ENCODE measurements at places on chromosomes 12 and 14.

DNA sequence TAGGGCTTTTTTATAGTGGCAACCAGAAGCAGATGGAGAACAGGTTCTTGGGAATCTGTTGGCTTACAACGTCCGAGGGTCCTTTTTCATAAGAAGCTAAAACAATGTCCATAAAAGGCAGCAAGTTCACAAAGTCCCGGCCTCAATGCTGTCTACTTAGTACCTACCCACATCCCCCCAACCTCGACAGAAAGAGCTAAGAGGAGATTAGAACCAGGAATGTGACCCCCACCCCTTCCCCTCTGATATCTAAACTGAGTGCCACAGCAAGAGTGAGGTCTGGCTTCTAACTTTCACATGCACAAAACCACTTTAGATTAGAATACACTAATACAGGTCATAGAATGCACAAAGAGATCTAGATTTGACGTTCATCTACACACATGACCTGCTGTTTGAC is 4.5 kb downstream of the DPF3 start:
- DNase-seq, result no peak

DNA sequence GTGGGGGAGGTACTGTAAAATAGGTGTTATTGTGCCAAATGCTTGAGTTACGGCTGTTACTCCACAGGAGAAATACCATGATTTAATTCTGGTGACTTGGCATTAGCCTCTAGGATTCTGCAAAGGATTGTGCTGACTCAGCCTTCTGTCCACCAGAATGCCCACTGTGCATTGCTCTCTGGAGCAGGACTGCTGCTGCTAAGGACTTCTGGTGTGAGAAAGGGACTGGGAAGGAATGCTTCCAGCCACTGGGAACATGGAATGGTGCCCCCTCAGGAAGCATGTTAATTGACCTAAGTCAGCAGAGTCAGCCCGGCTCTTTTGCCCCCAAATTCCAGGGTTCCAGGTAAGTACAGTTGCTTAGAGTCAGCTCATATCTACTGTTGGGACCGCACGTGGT is 32.9 kb downstream of the ZFHX2 start:
- DNase-seq, result peak; percentile 51

DNA sequence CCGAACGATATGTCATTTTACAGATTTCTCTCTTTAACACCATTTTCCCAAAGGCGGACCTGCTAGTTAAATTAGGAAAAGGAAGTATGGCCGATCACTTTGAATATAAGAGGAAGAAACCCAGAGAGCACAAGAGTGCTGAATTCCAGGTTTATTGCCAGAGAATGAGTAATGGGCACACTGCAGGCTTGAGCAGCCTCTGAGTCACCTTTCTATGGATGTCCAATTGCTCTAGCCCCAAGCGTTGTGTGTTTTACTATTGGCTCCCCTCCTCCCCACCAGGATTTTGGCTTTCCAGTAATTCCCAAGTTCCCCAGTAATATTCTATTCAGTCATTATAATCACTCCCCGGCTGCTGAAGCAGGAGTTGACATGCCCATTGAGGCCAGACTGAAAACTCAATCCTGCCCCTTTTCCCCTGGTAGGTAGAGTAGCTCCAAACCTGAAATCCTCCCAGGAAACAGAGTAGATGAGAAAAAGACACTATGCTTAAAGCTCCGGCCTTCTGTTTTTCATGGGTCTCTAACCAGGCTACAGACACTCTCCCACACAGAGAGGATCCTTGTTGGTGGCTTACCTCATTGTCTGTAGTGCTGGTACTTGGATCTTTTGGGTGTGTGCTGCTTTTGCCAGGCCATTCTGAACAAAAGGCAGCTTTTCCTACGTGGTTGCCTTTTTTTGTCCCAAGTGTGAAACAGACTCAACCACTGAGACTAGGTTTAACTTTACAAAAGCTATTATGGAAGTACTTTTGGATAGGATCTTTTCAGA is 704.3 kb upstream of the FLRT2 start:
- DNase-seq, result no peak

DNA sequence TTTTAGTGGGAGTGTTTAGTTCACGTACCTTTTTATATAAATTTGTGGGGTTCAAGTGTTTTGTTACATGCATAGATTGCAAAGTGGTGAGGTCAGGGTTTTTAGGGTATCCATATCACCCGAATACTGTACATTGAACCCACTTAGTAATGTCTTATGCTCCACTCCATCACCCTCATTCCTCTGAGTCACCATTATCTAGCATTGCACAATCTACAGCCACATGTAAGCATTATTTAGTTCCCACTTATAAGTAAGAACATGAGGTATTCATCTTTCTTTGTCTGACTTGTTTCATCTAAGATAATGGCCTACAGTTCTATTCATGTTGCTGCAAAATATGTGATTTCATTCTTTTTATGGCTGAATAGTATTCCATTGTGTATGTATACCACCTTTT is 583.7 kb upstream of the LRFN5 start:
- DNase-seq, result no peak

GRCh38 chr14:99300190-99300589 is 28.2 kb upstream of the BCL11B start:
- DNase-seq, result no peak

DNA sequence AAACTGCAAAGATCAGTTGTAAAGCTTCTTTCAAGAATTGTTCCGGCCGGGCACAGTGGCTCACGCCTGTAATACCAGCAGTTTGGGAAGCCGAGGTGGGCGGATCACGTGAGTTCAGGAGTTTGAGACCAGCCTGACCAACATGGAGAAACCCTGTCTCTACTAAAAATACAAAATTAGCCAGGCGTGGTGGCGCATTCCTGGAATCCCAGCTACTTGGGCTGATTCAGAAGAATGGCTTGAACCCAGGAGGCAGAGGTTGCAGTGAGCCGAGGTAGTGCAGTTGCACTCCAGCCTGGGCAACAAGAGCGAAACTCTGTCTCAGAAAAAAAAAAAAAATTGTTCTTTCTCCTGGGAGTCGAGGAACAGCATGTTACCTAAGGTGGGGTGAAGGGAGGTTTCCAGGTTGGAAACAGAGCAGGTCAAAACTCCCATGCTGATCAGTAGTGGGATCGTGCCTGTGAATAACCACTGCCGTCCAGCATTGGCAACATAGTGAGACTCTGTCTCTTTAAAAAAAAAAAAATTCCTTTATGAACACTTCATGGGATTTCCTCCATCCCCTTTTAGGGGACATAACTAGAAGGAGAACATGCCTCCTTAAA is 13.9 kb downstream of the FBXO34 start:
- DNase-seq, result no peak

DNA sequence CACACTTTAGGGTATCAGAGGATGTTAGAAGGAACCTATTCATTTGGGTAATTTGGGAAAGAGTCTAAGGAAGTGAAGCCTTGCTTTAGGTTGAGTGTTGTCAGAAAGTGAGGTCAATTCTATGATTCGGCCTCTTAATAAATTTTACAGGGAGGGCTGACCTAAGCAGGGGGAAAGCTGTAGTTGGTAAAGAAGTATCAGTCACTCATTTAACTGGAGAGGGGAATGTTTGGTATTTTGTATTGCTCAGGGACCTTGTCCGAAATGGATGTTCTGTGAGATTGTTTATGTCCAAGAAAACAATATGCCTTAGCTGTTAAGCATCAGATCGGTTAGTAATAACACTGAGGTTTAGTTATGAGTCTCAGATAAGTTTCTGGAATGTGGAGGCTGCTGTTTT is 7.3 kb downstream of the CAND1 start:
- no peak for DNase-seq

- no peak for DNase-seq
Measured at GRCh38 chr12:89352242-89352491, 134 bp downstream of the DUSP6 start.

- no peak for DNase-seq
Measured at GRCh38 chr14:69716478-69717187, 50.3 kb upstream of the SRSF5 start.
